Astrocyte of the cerebellum (primary cell): ENCODE measurements at places on chromosomes 3 and 15.

- DNase-seq: no peak
These were observed 1.5 kb downstream of the TCAIM start for GRCh38 chr3:44340058-44340395.

DNA sequence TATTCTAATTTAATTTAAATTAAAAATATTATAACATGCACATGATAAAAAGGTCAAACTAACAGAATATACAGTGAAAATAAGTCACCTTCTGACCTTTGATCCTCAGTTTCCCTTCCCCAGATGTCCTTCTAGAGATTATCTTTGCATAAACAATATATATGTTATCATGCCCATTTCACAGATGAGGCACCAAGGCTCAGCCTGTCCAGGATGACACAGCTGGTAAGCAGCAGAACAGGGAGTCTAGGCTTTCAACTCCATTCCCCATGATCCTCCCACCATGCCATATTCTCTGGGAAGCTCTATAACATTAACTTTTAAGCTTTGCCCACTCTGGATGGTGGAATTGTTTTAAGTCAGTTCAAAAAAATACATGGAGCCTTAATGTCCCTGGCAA is 1.4 kb downstream of the SLC24A1 start:
- DNase-seq: no peak

GRCh38 chr15:89469426-89470096 is 26.8 kb downstream of the RHCG start:
- no peak for DNase-seq

DNA sequence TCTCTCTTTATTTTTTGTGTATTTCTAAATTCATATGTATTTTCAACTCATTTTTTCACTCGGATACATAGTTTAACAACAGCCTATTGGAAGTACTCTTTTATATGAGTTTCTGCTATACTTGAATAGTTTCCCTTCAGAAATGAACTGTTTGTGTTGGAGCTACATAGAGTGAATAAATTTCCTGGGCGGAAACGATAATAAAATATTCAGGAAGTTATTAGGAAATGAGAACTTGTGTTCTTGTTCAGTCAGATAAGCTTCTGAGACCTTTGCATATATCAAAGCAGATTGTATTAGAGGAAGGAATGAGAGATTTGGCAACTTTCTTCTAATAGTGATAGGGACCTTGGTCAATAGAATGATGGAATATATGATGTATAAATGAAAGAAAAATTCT is 27.3 kb downstream of the NEO1 start:
- no peak for DNase-seq

DNA sequence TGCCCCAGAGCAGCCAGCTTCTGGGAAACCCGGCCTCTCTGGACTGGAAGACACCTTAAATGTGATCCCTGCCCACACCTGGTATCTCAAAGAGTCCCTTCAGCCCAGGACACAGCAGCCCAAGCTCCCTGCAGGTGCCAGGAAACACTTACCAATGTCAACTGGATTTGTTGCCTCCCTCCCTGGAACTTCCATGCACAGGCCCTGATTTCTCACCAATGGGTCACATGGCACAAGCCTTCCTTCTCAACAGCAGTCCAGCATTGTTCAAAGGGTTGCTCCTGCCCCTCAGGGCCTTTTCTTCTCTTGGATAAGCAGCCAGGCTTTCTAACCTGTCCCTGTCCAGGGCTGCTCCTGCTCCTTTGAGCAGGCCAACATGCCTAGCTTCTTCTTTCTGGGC is 31.6 kb downstream of the ANP32A start:
- DNase-seq: no peak

GRCh38 chr3:126270145-126270811 is 86.9 kb downstream of the KLF15 start:
- DNase-seq: peak; percentile 34

DNA sequence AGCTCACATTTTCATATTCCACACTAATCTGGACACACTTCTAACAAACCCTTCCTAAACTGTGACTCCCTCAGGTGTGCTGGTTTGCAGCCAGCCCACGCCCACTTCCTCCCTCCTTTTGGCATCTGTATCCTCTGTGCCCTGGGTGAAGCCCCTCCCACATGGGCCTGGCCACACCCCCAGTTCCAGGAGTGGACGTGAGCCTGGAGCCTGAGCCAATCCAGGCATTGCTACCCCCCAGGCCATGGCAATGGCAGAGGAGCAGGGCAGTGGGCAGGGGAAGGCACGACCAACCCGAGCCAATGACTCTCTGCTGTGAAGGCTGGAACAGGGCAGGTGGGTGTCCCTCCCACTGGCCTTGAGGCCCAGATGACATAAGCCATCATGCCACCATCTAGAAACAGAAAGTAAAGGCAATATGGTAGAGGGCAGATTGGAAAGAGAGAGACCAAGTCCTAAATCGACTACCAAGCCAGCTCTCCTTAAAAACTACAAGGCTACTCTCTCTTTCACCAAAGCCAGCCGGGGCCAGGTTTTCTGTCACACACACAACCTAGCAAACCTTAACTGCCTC is 18.6 kb downstream of the FAM174B start:
- no peak for DNase-seq

DNA sequence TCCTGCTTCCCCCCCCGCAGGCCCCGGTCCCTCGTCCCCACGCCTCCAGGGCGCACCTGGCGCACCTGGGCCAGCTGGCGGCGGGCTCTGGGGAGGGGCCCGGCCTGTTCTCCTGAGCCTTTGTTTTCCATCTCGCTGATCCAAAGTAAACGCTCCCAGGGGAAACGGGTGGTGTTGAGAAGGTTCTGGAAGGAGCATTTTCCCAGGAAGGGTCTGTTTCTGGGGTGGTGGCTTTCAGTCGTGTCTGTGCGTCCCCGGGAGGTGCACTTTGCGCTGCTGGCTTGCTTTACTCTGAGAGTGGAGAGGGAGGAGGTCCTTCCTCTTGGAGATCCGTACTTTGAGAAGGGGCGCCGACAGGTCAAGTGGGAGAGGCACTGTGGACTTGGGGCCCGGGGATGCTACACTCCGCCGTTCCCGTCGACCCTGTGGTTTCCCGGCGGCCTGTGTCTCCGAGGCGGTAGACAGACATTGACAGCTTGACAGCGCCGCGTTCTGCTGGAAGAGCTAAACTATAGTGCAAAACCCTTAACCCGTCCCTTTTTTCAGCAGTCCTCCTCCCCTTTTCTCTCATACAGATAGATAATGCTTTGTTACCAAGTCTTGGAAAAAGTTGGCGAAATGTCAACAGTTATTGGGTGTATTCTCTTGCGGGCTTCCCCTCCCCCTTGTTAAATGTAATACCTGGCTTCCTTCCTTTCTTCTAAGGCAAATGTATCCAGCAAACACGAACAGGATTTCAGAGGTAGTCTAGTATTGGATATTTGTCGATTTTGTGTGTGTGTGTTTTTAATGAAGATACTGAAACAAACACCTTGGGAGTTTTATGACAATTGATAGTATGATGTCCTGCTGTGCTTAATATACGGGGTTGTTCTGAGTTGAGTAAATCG is 6.5 kb downstream of the TPM1 start:
- no peak for DNase-seq

GRCh38 chr3:101902041-101902440 is 52.7 kb downstream of the NFKBIZ start:
- peak; percentile 36 for DNase-seq

DNA sequence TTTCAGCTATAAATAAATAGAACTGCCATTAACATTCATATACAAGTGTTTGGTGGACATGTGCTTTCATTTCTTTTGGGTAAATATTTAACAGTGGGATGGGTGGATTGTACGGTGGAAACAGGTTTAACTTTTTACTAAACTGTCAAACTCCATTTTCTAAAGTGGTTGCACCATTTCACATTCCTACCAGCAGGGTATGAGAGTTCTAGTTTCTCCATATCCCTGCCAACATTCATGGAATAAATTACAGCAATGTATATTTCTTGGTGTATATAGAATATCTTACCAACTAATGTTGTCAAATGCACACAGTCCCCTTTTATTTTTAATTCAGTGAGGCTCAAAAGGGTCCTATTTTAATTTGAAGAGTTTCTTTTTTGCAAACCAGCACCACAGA is 71.3 kb upstream of the CTXND1 start:
- no peak for DNase-seq

GRCh38 chr3:196979545-196979944 is 10.9 kb upstream of the PIGZ start:
- no peak for DNase-seq

DNA sequence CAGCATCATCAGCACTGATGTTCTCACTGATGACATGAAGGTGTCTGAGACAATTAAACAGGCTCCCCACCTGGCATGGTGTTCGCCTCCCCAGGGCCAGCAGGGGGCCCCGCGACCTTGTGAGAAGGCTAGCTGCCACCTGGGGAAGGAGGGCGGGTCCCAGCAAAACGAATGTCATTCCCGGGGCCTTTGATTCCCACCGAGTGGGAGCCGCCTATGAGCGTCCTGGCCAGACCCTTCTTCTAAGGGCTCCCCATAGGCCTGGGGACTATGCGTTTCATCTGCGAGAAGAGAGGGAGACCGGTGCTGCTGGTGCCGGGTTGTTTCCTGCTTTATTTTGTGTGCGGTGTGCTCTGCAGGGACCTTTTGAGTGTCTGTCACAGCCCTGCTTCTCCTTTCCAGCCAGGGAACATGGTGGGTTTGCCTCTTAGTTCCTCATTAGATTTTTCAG is 20.5 kb upstream of the MINDY4B start:
- peak; percentile 16 for DNase-seq

DNA sequence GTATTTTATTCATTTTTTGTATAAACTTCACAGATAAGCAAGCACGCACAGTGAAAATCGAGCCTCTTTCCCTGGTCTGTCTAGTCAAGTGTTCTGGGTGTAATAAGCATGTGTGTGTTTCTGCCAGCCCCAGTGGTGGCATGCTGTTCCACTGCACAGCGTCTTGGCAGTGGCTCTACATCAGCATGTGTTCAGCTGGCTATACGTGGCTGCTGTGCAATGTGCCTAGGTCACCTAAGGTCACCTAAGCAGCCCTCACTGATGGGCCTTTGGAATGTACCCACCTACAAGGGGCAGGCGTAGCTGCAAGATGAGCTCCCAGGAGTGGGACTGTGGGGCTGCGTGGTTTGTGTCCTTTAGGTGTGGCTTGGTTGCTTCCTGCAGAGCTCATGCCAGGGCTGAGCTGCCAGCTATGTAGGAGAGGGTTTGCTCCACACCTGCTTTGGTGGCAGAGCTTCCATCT is 4.9 kb downstream of the LIMD1 start:
- DNase-seq: no peak

DNA sequence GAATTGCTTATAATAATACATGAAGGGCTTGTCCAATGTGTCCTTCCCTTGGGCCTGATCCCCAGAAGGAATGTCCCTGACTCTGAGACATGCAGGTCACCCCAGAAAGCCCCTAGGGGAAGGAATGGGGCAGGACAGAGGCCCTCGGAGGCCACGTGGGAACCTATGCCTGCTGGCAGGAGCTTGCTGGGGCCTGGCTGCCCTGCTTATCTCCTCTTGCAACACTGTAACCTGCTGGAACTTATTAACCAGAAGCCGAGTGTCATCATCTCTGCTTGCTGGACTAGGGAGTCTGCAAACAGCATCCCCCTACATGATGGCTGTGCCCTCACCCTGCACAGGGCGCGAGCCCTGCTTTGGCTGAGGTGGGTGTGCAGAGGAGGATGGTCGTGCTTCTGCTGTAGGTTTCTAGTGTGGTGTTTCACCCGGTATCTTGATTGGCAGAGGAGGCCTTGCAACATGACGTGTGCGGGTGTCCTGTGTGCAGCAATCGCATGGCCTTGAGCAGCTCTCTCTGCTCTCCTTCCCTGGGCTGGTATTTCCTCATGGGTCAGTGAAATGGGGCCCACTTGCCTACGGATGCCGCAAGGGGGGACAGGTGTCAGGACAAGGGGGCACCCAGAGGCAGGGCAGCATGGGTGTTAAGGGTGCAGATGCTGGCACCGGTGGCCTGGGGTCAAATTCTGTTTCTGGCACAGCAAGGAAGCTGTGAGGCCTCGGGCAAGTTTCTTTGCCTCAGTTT is 5.0 kb downstream of the CHST13 start:
- no peak for DNase-seq

- DNase-seq: no peak
These were observed 4.3 kb downstream of the CADM2 start for GRCh38 chr3:84963137-84963536.

GRCh38 chr15:57696146-57696545 is 10.4 kb upstream of the POLR2M start:
- no peak for DNase-seq

GRCh38 chr3:152048831-152049230 is 175.4 kb downstream of the SUCNR1 start:
- DNase-seq: no peak

GRCh38 chr3:107966276-107966675 is 124.6 kb downstream of the CD47 start:
- DNase-seq: no peak

- DNase-seq: no peak
These were observed 13.6 kb upstream of the GATM start for GRCh38 chr15:45391746-45392583.

DNA sequence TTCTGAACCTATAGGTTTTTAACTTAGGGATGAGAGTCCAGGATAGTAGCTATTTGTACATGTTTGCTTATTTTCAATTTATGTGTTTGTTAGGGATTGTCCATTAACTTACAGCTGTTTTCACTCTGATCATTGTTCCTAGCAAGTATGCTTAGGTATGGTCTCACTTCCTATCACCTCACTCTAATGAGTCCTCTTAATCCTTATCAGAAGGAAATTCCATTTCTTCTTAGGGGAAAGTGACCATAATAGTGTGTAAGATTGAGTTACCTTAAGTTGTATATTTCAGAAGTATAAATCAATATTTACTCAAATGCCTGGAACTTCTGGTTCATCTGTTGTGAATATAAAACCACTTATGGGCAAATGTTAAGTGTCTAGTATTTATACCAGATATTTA is 53.0 kb downstream of the PIAS1 start:
- no peak for DNase-seq

DNA sequence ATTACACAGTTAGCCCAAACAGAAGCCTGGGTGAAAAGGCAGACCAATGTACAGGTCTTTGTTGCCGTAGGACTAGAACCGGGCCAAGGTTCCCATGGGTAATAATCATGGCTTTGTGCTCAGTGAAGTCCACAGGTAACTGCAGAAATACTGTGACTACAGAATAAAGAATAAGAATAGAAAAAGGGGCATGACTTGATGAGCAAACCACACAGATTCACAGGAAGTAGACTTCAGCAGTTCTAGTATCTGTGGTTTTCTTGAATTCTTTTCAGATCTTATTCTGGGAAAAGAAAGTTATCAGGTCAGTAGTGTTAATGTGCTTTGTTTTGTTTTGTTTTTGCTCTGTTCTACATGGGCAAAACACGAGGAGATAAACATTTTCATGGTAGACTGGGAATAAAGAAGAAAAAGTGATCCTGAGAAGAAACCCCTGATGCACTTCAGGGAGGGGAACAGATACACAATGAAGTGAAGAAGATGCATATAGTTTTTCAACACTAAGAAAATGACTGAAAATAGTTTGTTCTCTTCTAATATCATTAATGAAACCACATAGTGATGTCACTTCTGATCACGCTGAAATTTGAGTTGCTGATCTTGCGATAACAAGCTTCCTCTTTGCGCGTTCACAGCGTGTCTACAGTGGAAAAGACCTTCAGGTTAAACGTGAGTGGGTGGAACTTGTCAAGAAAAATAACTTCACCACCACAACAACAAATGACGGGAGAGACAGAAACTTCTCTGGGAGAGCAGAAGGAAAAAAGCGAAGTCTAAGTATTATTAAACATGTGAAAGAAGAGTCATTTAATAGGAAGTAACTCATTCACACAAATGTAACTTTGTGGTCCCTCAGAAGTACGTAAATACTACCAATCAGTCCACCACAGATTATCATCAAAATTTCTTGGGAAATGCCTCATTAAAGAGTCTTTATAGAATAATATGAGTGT is 315.8 kb upstream of the SATB1 start:
- DNase-seq: no peak
